ENCODE measurements at places on chromosomes 6 and 20.
A peak's percentile ranks its signal among the peaks of the same experiment; 100 is the strongest.

GRCh38 chr6:27176523-27177484 lies 70.7 kb upstream of the PRSS16 start:
- peak; percentile 55 for DNase-seq

DNA sequence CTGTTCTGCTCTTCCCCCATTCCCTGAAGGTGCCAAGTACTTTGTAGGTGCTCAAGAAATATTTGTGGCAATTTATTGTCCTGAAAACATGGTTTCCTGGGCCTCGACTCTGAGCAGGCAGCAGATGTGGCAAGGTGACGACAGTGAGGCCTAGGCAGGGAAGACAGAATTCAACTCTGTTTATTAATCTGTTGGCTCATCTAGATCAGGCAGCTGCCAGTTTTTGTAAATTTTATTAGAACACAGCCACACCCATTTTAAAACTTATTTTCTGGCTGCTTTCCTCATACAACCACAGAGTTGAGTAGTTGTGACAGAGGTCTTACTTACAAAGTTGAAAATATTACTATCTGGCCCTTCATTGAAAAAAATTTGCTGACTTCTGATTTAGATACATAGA lies 24.5 kb downstream of the MAPK14 start:
- DNase-seq, result no peak

GRCh38 chr20:41415191-41415590 lies 48.6 kb upstream of the EMILIN3 start:
- DNase-seq, result no peak

DNA sequence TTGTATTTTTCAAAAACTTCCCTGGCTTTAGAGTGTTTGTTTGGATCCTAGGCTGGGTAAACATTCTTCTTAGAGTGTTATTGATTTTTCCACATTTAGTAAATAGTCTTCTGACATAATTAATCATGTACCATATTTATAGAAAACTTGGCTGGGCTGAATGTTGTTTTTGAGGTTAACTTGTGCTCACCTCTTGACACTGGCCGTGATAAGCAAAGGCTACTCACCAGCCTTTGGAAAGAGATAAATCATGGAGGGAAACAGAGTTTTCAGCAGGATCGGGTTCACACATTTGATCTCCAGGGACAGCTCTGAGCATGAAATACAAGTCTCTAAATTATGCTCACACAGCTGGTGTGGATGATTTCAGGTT lies 6.2 kb upstream of the CD93 start:
- DNase-seq, result no peak

DNA sequence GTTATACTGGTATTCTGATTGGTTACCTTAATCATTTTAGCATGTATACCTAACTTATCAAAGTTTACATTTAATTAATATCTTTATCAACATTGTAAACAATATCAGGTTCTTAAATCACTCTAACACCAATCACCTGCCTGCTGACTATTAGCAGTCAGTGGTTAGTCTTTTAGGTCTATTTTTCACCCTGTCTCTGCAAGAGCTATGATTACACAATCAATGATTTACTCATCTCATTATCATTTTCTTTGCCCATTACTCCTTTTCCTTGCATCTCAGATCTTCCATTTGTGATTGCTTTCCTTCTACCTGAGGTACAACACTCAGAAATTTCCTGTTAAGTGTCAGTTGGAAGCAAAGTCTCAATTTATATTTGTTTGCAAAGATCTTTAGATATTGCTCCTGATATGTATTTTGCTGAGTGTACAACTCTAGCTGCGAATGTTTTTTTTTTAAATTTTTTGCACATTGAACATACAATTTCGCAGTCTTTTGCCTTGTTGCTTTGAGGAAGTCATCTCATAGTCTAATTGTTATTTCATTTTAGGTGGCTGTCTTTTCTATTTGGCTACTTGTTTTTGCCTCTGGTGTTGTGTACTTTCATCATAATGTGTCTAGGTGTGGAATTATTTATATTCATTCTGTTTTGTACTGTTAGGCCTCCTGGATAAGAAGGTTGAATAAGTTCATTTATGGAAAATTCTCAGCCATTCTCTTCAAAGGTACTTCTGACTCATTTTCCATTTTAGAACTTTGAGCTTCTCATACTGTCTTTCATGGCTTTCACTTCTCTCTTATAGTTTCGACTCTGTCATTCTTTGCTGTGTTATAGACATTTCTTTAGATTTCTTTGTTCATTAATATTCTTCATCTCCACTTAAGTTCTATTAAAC lies 104.9 kb upstream of the CEP162 start:
- DNase-seq, result no peak

GRCh38 chr6:159983641-159984080 lies 14.8 kb downstream of the IGF2R start:
- no peak for DNase-seq

- DNase-seq, result no peak
These were observed 38.2 kb upstream of the SLCO4A1 start for GRCh38 chr20:62603907-62604785.

DNA sequence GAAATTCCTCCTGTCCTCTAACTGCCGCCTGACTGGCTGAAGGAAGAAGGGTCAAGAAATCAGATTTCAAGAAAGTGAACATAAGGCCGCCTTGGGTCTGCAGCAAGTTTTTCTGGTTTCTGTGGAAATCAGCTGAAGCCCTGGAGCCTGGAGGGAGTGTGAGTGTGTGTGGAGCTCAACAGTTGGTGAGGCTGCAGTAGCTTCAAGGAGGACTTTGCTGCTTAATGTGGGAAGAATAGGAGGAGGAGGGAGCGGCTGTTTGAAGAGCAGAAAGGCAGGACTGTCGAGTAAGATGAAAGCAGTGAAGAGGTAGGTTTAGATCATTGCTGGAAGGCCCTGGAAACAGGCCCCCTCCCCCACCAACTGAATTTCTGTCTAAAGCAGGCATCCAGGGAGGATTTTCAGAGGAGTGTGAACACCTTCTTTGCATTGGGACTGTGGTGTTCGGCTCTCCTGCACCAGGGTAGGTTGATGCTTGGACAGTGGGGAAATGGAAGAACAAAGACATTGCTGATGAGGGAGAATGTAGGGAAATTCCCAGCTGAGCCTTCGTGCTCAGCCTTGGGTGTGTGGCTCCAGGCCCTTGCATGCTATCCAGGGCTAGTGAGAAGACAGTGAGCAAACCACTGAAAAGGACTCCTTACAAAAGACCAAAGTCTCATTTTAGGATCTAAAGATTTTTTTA lies 79.5 kb upstream of the VSTM2L start:
- DNase-seq, result no peak

- DNase-seq, result no peak
These were observed 61.2 kb upstream of the ISM1 start for GRCh38 chr20:13159889-13160288.

- DNase-seq, result no peak
These were observed 74.6 kb downstream of the DTD1 start for GRCh38 chr20:18662279-18663040.

- no peak for DNase-seq
These were observed 41.8 kb downstream of the SSR1 start for GRCh38 chr6:7271205-7271534.

GRCh38 chr20:2671977-2672376 lies 8.0 kb upstream of the IDH3B start:
- DNase-seq, result no peak

GRCh38 chr6:148263961-148264360 lies 78.7 kb upstream of the SASH1 start:
- DNase-seq, result no peak

- no peak for DNase-seq
These were observed 8.4 kb upstream of the EEF1E1 start for GRCh38 chr6:8110725-8111124.

GRCh38 chr6:13559251-13559650 lies 15.2 kb upstream of the SIRT5 start:
- no peak for DNase-seq

DNA sequence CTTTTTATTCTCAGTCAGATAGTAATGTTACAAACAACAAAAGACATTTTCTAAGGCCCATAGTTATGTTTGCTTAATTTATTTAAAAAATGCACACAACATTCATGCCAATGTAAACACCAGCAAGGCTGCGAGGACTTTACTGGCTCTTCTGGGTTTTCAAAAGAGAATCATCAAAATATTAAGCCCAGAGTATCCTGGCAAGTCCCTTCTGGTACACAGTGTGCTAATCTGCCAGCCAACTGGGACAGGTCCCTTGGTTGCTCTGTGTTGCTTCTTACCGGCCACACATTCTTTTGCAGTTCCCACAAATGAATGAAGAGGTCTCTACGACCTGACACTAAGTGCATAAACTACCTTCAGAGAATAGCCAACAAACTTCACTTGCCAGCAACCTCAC lies 42.6 kb upstream of the SPDEF start:
- no peak for DNase-seq

DNA sequence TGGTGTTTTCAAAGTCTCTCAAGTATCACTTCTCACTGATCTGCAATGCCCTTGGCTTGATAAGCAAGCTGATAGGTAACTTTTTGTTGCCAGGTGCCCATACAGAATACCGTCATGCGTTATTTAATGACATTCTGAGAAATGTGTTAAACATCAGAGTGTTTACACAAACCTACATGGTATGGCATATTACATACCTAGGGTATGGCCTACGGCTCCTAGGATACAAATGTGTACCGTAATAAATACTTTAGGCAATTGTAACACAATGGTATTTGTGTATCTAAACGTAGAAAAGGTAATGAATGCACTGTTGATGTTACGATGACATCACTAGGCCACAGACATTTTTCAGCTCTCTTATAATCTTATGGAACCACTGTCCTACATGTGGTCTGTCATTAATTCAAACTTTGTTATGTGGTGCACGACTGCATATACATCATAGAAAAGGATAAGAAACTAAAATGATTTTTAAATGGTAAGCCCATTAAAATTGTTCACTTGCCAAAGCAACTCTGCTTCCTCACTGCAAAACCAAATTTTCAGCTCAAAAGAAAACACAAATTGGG lies 35.7 kb downstream of the CSNK2A1 start:
- DNase-seq, result no peak

DNA sequence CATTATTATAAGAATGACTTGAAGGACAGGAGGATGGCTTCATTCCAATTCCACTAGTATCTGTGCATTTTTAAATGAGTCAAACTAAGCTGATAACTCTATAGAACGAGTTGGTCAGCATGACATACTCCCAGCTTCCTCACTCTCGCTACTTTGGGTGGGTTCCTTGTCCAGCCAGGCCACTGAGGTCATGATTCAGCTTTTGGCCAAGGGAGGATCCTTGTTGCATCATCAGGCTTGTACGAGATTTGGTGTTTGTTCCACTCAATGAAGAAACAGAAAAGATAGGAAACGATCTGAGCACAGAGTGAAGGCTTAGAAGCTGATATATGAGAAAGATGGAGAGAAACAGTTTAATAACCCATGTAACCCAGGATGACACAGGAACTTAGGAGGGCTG lies 19.8 kb downstream of the NEDD9 start:
- DNase-seq, result no peak

DNA sequence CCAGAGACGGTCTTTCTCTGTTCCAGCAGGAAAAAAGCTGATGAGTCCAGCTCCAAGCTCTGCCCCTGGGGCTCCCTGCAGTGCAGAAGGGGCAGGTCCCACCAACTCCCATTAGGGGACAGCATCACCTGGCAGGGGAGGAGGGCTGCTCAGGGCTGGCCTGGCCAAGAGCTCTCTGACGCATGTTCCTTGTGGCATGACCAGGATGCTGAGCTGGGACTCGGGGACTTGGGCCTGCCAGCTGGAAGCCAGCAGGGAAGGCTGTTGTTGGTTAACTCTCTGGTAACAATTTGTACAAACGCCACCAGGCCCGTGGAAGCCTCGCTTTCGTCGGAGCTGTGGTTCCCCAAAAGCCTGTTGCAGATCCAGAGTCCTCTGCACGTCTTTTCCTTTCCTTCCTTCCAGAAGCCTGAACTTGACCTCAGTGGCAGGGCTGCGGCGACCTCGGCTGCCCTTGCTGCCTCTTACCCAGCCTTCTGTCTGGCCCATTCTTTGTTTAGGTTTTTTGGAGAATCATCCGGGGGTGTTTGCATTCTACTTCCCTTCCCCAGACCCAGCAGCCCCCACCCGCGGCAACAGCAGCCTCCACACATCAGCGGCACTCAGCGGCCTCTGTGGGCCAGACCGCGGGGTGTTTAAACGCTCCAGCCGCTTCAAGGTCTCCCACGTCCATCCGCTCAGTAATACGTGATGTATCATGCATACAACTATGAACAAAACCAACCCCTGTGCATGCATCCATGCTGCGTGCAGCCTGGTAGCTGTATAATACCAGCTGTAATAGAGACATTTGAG lies 63.3 kb downstream of the GNAS-AS1 start:
- DNase-seq, result no peak

DNA sequence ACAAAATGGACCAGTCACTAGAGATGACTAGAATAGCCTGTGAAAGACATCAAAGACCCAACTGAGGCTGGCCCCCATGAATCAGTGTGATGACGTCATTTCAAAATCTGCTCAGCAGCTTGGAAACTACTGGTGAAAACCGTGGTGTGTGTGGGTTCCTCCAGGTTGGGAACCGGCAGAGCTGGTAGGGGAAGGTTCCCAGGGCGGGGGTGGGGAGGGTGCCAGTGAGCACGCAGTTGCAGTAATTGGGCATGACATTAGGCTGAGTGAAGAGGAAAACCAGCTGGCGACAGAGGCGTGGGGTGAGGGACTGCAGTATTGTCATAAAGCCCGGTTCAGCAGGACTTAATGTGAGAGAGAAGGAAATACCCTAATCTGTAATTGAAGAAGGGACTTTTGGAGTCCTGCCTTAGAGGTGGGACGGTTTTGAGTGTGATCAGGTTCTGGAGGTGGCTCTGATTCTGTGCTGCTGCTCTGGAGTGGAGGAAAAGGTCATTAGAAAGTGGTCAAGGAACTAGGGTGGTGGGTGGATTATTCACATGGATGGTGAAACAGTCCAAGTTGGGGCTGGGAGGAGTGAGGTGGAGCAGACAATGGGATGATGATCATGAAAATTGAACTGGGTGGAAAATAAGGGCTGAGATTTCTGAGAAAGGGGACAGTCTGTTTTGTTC lies 52.0 kb upstream of the MTHFD1L start:
- no peak for DNase-seq

GRCh38 chr6:16769986-16770376 lies 8.7 kb upstream of the ATXN1 start:
- no peak for DNase-seq

DNA sequence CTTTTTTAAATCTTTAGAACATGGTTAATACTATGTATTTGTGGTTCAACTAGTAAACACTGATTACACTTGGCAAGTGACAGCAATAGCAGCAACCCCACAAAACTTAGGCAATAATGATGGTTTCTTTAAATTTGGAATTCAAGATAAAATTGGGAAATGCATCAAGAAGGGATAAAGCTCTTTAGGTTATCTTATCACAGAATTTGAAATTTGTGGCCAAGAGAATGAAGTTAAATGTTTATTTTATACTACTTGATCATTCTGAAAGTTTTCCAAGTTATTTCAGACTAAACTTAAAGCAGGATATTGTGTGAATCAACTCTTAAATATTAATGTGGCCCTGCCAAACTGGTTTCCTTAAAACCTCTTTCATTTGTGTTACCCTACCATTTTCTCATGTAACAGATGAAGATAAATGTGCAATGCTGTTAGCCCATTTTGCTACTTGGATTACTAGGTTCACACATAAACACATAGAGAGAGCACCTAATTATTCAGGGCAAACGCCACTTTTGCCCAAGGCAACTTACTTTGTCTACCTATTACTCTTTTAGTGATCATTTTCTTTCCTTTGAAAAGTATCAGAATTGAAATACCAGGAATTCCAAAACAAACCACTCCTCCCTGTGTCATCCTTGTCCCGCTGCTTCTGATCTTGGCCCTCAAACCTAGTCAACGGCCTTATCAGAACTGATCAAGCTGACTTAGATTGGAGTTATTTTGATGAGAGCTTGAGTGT lies 186.7 kb upstream of the TENT5A start:
- no peak for DNase-seq

- no peak for DNase-seq
These were observed 97.9 kb downstream of the L3MBTL3 start for GRCh38 chr6:130116273-130116672.

GRCh38 chr6:8888468-8888867 lies 453.1 kb upstream of the SLC35B3 start:
- no peak for DNase-seq
